Fibroblast of mammary gland (primary cell): ENCODE measurements at places on chromosomes 1 and 21.
A peak's percentile ranks its signal among the peaks of the same experiment; 100 is the strongest.

DNA sequence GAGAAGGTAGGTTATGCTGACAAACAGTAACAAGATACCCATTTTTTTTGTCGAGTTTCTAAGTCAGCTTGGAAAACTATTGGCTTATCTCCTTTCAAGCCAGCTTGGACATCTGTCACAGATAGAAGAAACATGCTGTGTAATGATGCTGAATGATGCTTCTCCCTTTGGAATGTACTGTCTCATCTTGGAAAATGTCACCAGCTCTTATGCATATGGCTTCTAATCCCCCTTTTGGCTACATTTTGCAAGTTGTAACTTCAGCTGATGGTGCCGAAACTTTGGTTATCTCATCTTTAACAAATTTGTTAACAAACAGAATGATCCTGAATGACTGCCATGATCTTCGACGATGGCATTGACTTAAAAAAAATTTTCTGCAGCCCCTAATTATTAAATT, 68.8 kb upstream of the ST6GALNAC3 start:
- peak; percentile 9 for DNase-seq

- DNase-seq: no peak
Observed at GRCh38 chr1:77688939-77689338, 6.5 kb upstream of the ZZZ3 start.

GRCh38 chr1:109213345-109213823, 334 bp upstream of the SARS1 start:
- no peak for DNase-seq

- DNase-seq: no peak
Observed at GRCh38 chr1:51581238-51581637, 35.7 kb upstream of the OSBPL9 start.

DNA sequence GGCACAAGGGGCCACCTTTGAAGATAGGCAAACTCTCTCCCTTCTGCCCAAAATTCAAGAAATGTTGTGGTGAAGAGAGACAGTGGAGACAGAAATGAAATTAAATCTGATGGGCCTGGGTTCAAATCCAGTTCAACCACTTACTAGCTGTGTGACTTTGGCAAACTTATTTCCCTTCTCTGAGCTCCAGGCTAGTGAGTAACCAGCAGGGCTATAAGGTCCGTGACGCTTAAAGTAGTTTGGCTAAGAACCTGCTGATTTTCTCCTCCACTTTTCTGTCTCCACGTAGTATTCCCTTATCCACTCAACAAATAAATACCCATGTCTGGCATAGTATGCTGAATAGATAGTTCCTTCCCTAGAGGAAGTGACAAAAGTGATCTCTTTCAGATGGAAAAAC, 1.9 kb downstream of the SLC2A1 start:
- DNase-seq: no peak

DNA sequence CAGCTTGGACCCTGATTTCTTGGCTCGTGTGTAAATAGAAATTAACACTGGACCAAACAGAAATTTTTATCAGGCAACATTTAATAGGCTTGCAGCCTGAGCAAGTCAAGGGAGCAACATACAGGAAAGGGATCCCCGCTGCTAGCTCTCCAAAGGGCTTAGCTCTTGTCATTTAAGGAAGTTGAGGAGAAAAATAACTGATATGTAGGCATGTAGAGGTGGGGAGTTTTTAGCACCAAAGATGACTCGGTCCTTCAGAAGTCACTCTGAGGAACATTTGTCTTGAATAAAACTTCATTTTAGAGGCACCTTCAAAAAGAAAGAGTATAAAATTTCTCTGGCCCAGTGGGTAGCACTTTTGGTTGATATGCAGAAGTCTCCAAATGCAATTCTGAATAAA, 27.1 kb downstream of the GBP2 start:
- DNase-seq: no peak

DNA sequence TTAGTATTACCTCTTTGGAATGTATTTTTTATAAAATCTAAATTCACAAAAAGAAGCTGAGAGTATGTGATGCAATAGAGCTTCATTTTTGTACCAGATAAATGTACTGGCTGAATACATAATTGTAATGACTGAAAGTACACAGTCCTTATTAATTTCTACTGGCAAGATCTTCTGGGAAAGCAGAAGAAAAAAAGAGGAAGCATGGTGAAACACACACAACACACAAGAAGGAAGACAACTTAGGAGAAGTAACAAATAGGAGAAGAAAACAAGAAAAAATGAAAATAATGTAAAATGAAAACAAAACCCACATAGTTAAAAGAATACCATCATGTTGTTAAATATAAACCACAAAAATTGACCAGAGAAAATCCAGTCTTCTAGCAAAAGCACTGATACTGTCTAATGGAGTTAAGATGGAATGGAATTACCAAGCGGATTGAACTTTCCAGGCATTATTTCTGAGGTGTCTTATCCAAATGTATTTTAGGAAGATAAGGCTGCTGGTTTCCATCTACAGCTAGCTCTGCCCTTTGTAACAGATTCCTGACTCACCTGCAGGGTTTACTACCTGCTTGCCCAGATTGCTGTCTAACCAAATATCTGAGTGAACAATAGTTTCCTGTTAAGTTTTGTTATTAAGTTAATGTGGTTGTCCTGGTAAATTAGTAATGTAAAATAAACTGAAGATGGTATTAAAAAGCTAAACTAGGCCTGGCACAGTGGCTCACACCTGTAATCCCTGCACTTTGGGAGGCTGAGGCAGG, 4.5 kb upstream of the COP1 start:
- DNase-seq: no peak

- DNase-seq: no peak
Observed at GRCh38 chr1:230626232-230626631, 16.0 kb upstream of the COG2 start.

DNA sequence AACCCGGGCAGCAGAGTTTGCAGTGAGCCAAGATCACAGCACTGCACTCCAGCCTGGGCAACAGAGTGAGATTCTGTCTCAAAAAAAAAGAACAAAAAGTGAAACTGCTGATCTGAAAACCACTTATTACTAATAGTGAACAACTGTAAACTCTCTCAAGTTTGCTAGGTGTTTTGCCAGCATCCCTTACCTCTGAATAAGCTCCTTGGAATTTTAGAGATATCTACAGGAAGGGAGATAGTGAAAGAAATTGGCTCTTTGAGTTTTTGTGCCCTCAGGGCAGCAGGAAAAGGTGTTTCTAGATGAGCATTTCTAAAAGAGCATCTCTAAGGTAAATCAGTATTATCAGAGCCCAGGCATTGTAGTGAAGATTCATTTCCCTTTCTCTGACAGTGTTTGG, 27.1 kb downstream of the PARK7 start:
- DNase-seq: no peak

GRCh38 chr1:37647281-37647680, 12.6 kb upstream of the RSPO1 start:
- no peak for DNase-seq

DNA sequence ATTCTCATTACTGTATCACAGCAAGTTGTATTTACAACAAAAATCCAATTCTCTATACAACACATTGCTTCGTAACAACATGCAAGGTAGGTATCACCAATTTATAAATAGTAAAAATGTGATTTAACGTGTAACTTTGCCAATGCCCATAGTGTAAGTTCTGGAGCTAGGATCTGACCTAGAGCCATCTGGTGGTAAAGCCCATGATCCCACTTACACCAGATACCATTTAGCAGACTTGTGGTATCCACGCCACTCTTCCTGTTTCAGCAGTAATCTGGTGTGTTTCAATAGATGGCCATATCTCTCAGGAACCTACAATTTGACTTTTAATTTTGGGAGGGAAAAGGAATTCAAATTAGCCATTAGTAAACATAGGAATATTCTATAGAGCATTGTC, 10.2 kb downstream of the SETSIP start:
- no peak for DNase-seq

DNA sequence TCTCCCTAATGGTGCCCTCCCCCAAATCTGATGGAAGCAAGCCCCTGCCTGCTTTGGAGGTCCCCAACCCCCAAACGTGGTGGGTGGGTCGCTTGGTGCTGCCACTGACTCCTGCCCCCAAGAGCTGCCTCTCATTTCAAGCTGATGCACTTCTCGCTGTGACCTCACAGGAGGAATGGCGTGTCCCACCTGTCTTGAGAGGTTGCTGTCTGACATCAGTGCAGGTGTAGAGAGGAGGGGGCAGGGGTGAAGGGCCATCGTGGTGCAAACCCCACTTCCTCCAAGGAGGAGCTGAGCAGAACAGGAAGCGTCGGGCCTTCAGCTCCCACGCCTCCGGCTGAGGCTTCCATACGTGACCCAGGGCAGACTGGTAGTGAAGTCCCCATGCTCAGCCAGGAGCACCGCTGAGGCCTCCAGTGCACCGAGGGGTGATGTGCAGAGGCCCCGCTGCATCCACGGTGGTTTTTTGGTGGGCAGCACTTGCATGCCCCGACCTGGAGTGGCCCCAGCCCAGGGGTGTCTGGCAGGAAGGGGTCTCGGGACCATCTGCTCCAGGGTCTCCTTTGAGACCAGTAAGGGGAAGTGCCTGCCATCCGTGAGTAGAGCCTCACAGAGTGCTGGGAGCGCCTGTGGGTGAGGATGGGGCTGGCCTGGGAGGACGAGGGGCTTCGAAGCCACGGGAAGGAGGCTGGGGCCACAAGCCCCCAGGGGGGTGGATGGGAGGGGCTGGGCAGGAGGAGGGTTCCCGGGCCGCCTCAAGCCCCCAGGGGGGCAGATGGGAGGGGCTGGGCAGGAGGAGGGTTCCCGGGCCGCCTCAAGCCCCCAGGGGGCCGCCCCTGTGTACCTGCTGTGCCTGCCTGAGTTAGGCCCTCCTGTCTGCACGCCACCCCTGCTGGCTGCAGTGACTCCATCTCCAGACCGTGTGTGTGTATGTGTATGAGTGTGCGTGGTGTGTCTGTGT, 39.8 kb downstream of the WDR4 start:
- no peak for DNase-seq

GRCh38 chr1:154495496-154496273, 6.3 kb upstream of the TDRD10 start:
- no peak for DNase-seq

DNA sequence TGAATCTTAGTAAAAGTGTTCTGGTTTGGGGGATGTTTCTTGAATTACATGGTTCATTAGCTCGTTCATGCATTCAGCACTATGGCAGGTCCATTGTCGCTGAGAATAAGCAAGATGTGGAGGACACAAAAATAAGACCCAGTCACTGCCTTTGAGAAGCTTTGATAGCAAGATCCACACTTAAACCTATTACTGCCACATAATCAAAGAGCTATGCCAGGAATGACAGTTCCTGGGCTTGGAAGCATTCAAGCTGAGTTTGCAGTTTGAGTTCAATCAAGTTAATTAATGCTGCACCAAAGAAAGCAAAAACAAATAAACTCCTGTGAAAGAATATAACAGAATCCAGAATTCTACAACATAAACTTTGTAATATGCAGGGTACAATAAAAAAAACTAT, 131.8 kb downstream of the MIS18A start:
- no peak for DNase-seq

- DNase-seq: no peak
Observed at GRCh38 chr1:48058135-48059025, 61.2 kb upstream of the TRABD2B start.

DNA sequence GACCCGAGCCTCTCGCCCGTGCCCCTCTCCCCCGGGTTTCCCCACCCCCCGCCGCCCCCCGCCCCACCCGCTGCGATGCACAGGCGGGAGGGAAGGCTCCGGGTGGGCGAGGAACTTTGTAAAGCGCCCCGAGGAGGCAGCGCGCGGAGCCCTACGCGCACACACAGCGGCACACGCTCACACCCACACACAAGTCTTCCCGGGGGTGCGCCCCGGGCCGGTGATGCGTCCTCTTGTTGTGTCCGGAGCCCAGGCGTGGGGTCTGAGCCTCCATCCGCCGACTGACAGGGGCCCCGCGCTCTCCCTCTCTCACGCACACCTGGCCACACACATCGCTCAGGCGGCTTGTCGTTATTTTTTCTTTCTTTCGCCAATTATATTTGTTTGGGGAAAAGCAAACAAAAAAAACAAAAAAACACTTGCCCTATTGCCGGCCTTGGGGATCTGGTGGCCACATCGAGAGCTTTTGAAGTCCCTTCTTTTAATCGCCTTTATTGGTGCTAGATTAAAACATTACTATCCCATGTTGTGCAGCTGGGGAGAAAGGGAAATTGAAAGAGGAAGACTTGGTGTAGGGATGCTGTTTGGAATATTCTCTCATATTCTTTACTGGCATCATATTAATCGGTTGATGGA, 770 bp downstream of the NTNG1 start:
- DNase-seq: peak; percentile 7

DNA sequence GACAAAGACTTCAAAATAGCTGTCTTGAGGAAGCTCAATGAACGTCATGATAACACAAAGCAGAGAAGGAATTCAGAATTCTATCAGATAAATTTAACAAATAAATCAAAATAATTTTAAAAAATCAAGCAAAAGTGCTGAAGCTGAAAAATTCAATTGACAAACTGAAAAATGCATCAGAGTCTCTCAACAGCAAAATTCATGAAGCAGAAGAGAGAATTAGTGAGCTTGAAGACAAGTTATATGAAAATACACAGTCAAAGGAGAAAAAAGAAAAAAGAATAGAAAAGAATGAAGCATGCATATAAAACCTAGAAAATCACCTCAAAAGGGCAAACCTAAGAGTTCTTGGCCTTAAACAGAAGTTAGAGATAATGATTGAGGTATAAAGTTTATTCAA, 21.0 kb upstream of the UHMK1 start:
- no peak for DNase-seq

DNA sequence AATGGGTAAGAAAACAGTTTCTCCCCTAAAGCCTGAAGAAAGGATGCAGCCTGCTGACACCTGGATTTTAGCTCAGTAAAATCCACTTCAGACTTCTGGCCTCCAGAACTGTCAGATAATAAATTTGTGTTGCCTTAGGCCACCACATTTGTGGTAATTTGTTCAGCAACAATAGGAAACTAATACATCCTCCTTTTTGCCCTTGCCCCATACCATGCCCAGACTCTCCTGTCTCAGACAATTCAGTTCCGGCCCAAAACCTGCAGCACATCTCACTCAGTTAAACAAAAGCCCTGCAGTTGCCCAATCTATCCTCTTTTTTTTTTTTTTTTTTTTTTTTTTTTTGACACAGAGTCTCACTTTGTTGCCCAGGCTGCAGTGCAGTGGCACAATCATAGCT, 25.8 kb downstream of the SMIM12 start:
- no peak for DNase-seq

GRCh38 chr1:67290236-67290635, 17.4 kb upstream of the IL12RB2 start:
- no peak for DNase-seq

GRCh38 chr1:230643908-230644307, 1.6 kb downstream of the COG2 start:
- DNase-seq: peak; percentile 10

- no peak for DNase-seq
Observed at GRCh38 chr1:152022474-152022873, 14.3 kb downstream of the S100A11 start.

GRCh38 chr1:181855380-181855779, 206.1 kb downstream of the ZNF648 start:
- no peak for DNase-seq
